ENCODE measurements at places on chromosomes 7 and 10. TPM values are rescaled to one million over a fixed set of nuclear protein-coding genes. Genes with fewer than 3 reads are reported as not detected.

FANK1 gene
- 0.44 TPM for total RNA-seq

CPN1 gene
- not detected for total RNA-seq

LIPJ gene
- 0.16 TPM for total RNA-seq

GPC2 gene
- 2.1 TPM for total RNA-seq

CDH23 gene
- 0.74 TPM for total RNA-seq

RNF148 gene
- not detected for total RNA-seq

FAM25G gene
- not detected for total RNA-seq

C10orf90 gene
- not detected for total RNA-seq

AIFM2 gene
- total RNA-seq, result 17.9 TPM

PAOX gene
- 6.7 TPM for total RNA-seq

GRID2IP gene
- total RNA-seq, result 0.33 TPM

NACAD gene
- total RNA-seq, result 0.82 TPM

ASB15 gene
- total RNA-seq, result not detected

KIAA1549 gene
- total RNA-seq, result 1.2 TPM

IGFBP3 gene
- 4.5 TPM for total RNA-seq

RBP3 gene
- total RNA-seq, result not detected

FAM25C gene
- total RNA-seq, result not detected

TMEM213 gene
- total RNA-seq, result not detected

CALY gene
- 0.92 TPM for total RNA-seq

IL6 gene
- 0.72 TPM for total RNA-seq

ANXA8L1 gene
- total RNA-seq, result not detected

ADCY1 gene
- total RNA-seq, result 1.3 TPM

HOGA1 gene
- not detected for total RNA-seq

C10orf105 gene
- total RNA-seq, result 0.04 TPM

SHH gene
- not detected for total RNA-seq

CYP2W1 gene
- total RNA-seq, result not detected

CYP17A1 gene
- total RNA-seq, result not detected

FAM3C gene
- 47.3 TPM for total RNA-seq

FAM237B gene
- not detected for total RNA-seq

SCIN gene
- 0.35 TPM for total RNA-seq

FAS gene
- 77.9 TPM for total RNA-seq

AKR1C1 gene
- total RNA-seq, result 0.22 TPM

SLIT1 gene
- not detected for total RNA-seq

PAX4 gene
- not detected for total RNA-seq

ENTPD7 gene
- total RNA-seq, result 7.4 TPM

C10orf143 gene
- 6.7 TPM for total RNA-seq

ITGB8 gene
- total RNA-seq, result 0.11 TPM

GSAP gene
- 2.0 TPM for total RNA-seq

PPP1R17 gene
- not detected for total RNA-seq

IL15RA gene
- 30.1 TPM for total RNA-seq

LRRC4 gene
- 0.15 TPM for total RNA-seq

PRXL2A gene
- total RNA-seq, result 8.3 TPM

TMEM270 gene
- total RNA-seq, result not detected

KLF14 gene
- total RNA-seq, result not detected

LBX1 gene
- not detected for total RNA-seq

FUOM gene
- total RNA-seq, result 34.6 TPM

BUB3 gene
- 254 TPM for total RNA-seq

EBLN1 gene
- not detected for total RNA-seq

Measured in CD8-positive, alpha-beta memory T cell (primary cell).